ENCODE measurements at places on chromosomes 2 and 18.
A peak's percentile ranks its signal among the peaks of the same experiment; 100 is the strongest.

DNA sequence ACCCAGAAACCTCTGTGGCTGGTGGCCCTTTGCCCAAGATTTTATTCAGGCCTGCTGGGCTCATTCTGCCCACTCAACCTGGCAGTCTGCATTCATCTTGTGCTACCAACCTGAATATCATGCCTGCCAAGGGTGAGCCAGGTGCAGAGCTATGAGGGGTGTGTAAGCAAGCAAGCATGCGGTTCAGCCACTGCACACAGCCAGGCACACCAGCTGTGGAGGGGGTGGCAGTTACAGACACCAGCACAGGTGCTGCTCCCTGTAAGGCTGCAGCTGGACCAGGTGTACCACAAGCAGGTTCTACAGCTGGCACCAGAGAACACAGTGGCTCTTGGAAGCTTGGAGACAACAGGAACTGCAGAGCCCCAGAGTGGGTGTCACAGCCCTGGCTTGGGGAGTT lies 633.2 kb downstream of the FBXO15 start:
- peaks cover 7% of the 10 kb centered on the region for H3K4me1 ChIP-seq
- peaks cover 4% of the 10 kb centered on the region for H3K36me3 ChIP-seq
- H3K27ac ChIP-seq: no peak overlapping the region
- no peak for DNase-seq
- no peaks in the 10 kb centered on the region for H3K27me3 ChIP-seq

- H3K27ac ChIP-seq: peak overlapping the region; percentile 66
- peaks cover 23% of the 10 kb centered on the region for H3K36me3 ChIP-seq
- no peaks in the 10 kb centered on the region for H3K4me1 ChIP-seq
- DNase-seq: no peak
Measured at GRCh38 chr2:135840601-135841000, 3.6 kb upstream of the LCT start.

- no peaks in the 10 kb centered on the region for H3K36me3 ChIP-seq
- DNase-seq: no peak
- no peak overlapping the region for H3K4me3 ChIP-seq
- H3K27ac ChIP-seq: no peak overlapping the region
- peaks cover 18% of the 10 kb centered on the region for H3K4me1 ChIP-seq
- no peaks in the 10 kb centered on the region for H3K27me3 ChIP-seq
Measured at GRCh38 chr18:74064510-74064909, 83.1 kb downstream of the FBXO15 start.

- peaks cover 44% of the 10 kb centered on the region for H3K4me1 ChIP-seq
- DNase-seq: no peak
- peak overlapping the region; percentile 66 for H3K27ac ChIP-seq
- no peak overlapping the region for H3K4me3 ChIP-seq
- H3K27me3 ChIP-seq: no peaks in the 10 kb centered on the region
Measured at GRCh38 chr2:28640260-28640907, 111.2 kb upstream of the PPP1CB start.

- no peaks in the 10 kb centered on the region for H3K36me3 ChIP-seq
- H3K27ac ChIP-seq: no peak overlapping the region
- H3K4me1 ChIP-seq: peaks cover 6% of the 10 kb centered on the region
- H3K4me3 ChIP-seq: no peak overlapping the region
- H3K27me3 ChIP-seq: peaks cover 12% of the 10 kb centered on the region
- no peak for DNase-seq
Measured at GRCh38 chr2:124702777-124703176, 677.7 kb downstream of the CNTNAP5 start.

DNA sequence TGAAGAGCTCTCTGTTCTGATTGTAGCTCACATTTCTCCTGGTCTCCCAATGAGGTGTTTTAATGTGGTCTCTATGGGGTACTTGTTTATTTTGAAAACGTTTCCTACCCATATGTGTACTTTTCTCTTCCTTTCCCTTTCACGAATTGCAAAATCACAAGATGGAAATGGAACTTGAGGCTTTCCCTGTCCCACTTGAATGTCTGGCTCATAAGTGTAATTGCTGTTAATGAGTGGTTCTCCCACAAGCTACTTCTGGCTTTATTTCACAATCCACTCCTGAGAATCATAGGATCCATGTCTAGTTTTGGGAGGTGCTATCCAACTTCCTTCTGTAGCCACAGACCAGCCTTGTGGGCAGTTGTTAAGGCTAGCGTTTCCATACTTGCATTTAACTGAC lies 81.1 kb upstream of the CAVIN2 start:
- DNase-seq: peak; percentile 72
- H3K4me3 ChIP-seq: peak overlapping the region; percentile 24
- H3K4me1 ChIP-seq: peaks cover 20% of the 10 kb centered on the region
- H3K36me3 ChIP-seq: no peaks in the 10 kb centered on the region

DNA sequence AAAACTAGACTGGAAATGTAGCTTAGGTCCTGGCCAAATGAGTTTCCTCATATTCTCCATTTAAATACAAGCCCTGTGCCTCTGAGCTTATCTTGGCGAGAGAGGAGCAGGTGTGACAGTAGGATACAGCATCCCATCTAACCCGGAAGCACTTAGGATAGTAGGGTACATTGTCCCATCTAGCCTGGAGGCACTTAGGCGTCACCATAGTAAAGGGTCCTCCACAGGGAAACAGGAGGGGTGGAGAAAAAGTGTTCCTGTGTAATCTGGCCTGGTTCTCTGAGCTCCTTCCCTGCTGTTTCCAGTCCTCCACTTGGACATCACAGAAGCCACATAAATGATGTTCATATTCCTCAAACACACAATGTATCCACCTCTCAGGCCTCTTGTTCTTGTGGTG lies 301.4 kb downstream of the GALR1 start:
- no peaks in the 10 kb centered on the region for H3K27me3 ChIP-seq
- H3K4me1 ChIP-seq: no peaks in the 10 kb centered on the region
- no peak for DNase-seq
- H3K27ac ChIP-seq: no peak overlapping the region

DNA sequence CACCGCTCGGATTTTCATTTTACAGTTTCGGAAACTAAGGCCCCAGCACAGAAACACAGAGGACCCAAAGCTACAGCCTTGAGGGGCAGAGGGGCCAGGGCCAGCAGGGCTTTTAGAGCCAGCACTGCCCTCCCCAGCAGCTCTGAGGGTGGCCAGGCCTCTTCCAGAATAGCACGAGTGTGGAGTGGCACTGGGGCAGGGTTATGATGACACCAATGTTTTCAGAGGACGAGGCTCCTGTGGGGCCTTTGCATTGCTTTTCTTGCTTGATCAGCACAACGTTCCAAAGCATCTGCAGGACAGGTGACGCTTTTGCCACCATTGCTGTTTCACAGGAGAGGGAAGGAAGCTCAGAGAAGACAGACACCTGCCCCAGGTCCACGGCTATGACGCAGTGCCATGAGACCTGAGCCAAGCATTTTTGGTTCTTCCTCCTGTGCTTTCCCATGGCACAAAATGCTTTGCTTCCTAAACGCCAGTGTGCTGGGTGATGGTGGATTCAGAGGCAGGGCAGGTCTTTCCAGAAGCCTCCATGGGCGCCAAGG lies 126.9 kb downstream of the MBP start:
- H3K36me3 ChIP-seq: peaks cover 6% of the 10 kb centered on the region
- H3K4me1 ChIP-seq: no peaks in the 10 kb centered on the region
- no peak overlapping the region for H3K27ac ChIP-seq
- no peak for DNase-seq
- no peak overlapping the region for H3K4me3 ChIP-seq

DNA sequence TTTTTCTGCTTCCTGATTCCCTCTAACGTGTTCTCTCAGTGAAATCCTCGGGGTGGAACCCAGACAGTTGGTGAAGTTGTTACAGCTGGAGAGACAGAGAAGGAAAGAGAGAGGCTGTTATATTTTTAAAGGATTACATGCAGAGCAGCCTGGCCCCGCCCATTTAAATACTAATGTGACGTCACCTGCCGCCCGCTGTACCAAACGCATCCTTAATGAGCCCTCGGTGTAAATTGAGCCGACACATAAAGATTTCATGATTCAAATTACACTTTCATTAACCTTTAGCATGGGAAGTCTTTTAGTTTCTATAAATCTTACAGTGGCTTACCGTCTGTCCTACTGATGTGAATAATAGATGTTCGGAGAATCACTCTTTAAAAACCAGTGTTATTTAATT lies 164.0 kb upstream of the SIX3 start:
- H3K27ac ChIP-seq: no peak overlapping the region
- H3K4me3 ChIP-seq: no peak overlapping the region
- no peaks in the 10 kb centered on the region for H3K36me3 ChIP-seq
- no peaks in the 10 kb centered on the region for H3K27me3 ChIP-seq
- H3K4me1 ChIP-seq: no peaks in the 10 kb centered on the region

GRCh38 chr2:11681722-11682589 lies 12.0 kb upstream of the NTSR2 start:
- peaks cover 31% of the 10 kb centered on the region for H3K27me3 ChIP-seq
- H3K4me3 ChIP-seq: no peak overlapping the region
- H3K27ac ChIP-seq: no peak overlapping the region

- H3K27ac ChIP-seq: no peak overlapping the region
- DNase-seq: peak; percentile 63
- peak overlapping the region; percentile 52 for H3K4me3 ChIP-seq
- H3K4me1 ChIP-seq: peaks cover 5% of the 10 kb centered on the region
Measured at GRCh38 chr2:70789304-70790135, 923 bp downstream of the FIGLA start.

DNA sequence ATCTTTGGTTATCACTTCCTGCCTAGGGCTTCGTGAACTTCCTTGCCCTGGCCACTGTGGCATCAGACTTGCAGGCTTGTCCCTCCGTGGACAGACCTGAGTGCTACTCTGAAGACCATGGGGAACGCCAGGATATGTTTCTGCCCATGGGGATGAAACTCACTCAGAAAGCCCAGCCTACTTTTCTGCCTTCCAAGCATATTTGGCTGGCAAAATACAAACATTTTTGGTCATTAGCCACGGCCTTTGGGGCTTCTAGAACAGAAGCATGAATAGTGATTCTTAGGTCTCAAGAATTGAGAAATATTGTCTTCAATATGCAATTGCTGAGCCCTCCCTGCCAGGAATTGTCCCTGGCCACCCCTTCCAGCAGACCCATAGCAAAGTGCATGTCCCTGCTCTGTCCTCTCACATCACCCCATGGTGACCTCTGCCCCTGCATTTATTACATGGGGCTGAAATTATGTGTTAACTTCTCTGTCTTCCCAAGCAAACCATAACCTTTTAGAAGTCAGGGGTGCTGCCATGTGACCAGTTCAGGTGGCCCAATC lies 152.4 kb downstream of the OSR1 start:
- no peaks in the 10 kb centered on the region for H3K4me1 ChIP-seq
- DNase-seq: no peak
- no peaks in the 10 kb centered on the region for H3K36me3 ChIP-seq
- H3K27me3 ChIP-seq: no peaks in the 10 kb centered on the region
- H3K27ac ChIP-seq: peak overlapping the region; percentile 29
- no peak overlapping the region for H3K4me3 ChIP-seq

DNA sequence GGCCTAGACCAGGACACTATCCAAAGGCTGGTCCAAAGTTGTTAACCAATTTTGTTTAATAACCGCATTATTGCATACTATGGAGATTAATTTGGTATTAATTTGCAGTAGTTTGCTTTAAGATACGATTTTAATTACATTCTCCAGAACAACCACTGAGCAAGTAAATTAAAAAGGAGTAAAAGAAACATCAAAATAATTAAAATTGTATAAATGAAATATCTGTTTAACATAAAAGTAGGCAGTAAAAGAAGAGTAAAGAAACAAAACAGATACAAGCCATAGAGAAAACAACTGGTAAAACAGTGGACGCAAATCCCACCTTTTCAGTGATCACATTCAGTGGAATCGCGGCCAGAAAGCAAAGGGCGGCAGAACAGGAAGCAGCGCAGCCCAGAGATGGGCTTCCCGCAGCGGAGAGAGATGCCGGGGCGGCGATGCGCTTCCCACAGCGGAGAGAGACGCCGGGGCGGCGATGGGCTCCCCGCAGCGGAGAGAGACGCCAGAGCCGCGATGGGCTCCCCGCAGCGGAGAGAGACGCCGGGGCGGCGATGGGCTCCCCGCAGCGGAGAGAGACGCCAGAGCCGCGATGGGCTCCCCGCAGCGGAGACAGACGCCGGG lies 176.8 kb downstream of the RTP5 start:
- H3K27me3 ChIP-seq: peaks cover 34% of the 10 kb centered on the region
- no peaks in the 10 kb centered on the region for H3K36me3 ChIP-seq
- H3K4me3 ChIP-seq: no peak overlapping the region
- H3K27ac ChIP-seq: no peak overlapping the region
- no peaks in the 10 kb centered on the region for H3K4me1 ChIP-seq
- no peak for DNase-seq

- no peaks in the 10 kb centered on the region for H3K36me3 ChIP-seq
- H3K4me1 ChIP-seq: no peaks in the 10 kb centered on the region
Measured at GRCh38 chr2:170155022-170155722, 22.8 kb upstream of the MYO3B start.

DNA sequence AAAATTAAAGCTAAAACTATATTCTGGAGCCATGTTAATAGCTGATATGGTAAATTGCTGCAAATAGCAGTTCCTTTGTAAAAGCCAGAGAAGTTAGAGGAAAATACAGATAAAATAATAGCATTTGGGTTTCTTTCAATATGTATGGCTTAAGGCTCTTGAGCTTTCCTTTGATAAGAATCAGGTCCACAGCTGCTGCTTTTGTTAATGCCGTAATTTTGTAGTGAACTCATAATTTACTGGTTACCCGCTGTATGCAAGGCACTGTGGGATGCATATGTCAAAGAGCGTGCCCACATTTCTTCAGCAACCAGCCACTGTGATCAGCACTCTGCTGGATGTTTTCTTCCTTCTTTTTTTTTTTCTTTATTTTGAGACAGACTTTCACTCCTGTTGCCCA lies 79.1 kb downstream of the MOGAT1 start:
- no peaks in the 10 kb centered on the region for H3K36me3 ChIP-seq
- H3K27me3 ChIP-seq: no peaks in the 10 kb centered on the region
- H3K4me3 ChIP-seq: no peak overlapping the region
- no peak overlapping the region for H3K27ac ChIP-seq
- no peak for DNase-seq
- peaks cover 14% of the 10 kb centered on the region for H3K4me1 ChIP-seq

DNA sequence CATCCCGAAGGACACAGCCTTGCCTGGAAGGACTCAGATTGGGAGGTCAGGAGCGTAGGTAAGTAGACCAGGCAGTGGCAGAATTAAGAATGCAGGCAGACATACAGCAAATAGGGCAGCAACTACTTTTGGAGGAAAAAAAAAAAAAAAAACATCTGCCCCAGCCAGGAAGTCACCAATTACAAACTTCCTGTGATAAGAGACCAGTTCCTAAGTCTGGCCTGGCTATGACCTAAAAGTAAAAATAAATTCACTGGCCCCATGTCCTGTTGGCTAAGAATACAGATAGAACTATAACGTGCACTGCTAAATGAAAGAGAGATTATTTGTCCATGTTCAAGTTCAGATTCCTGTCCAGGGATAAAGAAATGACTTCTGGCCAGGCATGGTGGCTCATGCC lies 45.2 kb upstream of the NOSTRIN start:
- H3K27me3 ChIP-seq: no peaks in the 10 kb centered on the region
- peaks cover 17% of the 10 kb centered on the region for H3K36me3 ChIP-seq
- H3K4me1 ChIP-seq: no peaks in the 10 kb centered on the region
- no peak overlapping the region for H3K4me3 ChIP-seq

Data from MCF 10A (cell line).